AG09309 (cell line): ENCODE measurements at places on chromosomes 16 and 17.

GRCh38 chr16:85914423-85914794, 15.4 kb downstream of the IRF8 start:
- DNase-seq, result no peak

DNA sequence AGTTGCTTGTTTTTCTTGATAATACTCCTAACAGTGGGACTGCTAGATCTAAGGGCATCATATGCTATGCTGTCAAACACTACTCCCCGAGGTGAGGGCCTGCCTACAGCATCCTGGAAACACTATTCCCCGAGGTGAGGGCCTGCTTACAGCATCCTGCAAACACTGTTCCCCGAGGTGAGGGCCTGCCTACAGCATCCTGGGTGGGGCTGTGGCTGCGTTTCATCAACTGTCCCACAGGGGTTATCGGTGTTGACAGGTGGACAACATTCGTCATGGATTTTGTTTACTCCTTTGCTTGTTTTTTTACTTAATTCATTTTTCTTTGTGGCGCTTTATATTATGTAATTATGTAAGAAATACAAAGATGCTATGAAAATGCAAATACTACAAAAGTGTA, 22.5 kb downstream of the NPRL3 start:
- DNase-seq, result no peak

GRCh38 chr16:69113216-69113615, 7.8 kb downstream of the HAS3 start:
- no peak for DNase-seq

DNA sequence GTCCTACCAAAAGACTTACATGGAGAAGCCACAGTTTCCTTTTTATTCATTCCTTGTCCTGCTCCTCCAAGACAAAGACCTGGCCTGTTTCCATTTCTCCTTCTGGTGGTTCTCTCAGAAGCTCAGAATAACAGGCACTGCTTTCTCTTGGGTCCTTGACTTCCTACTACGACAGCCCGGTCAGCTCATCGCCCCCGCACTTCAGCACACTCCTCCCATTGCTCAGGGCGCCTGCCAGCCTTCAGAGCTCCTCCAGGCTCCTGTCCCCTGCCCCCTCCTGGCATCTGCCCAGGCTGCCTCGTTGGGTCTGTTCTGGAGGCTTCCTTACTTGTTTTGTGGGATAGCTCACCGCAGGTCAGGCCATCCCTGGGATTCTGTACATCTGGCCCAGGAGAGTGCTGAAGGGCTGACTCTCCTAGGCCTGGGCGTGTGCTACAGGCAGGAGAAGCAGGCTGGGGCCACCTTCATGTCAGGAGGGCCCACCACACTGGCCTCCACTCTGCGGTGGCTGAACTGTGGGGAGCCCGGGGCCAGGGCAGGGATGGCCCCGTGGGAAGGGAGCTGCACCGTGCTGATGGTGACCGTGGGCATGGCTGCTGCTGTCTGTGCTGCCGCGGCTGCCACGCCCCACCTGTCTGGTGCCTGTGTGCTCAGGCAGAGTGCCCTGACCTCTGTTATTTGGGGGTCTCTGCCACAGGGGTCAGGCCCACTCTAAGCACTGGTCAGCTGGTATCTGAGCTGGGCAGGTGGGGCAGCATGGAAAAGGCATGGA, 17.7 kb downstream of the TCF25 start:
- DNase-seq, result no peak

DNA sequence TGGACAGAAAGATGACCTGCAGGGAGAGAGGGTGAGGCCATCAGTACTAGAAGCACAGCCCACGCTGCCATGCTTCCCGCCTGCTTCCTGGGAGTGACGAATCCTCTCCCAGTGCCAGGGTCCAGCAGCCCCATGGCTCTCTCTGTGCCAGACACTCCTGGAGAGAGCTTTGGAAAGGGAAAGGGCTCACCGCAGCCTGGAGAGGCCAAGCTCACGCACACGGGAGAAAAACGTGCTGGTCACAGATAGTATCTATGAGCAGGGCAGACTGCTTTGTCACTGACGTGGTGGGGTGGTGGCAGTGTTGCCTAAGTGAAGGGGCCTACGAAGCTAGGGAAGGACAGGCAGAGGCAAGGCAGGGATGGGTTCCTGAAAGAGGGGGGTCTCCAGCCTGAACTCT, 5.4 kb downstream of the WBP2 start:
- DNase-seq, result no peak

DNA sequence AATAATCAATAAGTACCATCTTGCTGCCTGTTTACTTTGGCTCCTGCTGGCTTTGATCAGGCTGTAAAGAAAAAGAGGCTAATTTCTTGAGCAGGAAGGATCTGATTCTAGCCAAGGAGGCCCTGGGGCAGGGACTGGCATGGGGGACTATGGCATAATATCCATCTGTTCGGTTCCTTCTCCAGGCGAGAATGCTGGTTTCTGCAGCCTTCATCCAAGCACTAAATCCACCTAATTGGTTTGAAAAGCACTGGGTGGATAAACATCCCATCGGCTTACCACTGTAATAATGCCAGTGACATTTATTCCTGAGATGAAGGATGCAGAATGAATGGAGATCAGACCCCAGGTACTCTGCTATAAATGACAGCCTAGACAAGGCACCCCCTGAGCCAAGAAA, 180.0 kb upstream of the ASIC2 start:
- DNase-seq, result no peak

- DNase-seq, result no peak
These were observed 338.7 kb downstream of the GRIN2A start for GRCh38 chr16:9843424-9844018.

DNA sequence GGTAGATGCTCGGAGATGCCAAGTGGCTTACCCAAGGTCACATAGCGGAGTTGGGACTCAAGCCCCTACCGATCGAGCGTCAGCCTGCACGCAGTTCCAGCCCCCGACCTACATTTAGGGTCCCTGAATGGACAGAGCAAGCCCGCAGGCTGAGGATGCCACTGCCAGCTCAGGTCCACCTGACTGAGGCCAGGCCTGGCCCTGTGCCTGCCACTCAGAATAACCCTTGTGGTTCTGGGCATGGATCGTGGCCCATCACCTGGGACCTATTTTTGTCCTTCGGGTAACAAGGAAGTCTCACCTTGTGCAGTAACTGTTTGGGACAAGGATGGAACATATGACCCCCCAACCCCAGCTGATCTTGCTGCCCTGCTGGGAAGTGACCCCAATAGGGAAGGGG, 17.1 kb downstream of the CDH16 start:
- no peak for DNase-seq

DNA sequence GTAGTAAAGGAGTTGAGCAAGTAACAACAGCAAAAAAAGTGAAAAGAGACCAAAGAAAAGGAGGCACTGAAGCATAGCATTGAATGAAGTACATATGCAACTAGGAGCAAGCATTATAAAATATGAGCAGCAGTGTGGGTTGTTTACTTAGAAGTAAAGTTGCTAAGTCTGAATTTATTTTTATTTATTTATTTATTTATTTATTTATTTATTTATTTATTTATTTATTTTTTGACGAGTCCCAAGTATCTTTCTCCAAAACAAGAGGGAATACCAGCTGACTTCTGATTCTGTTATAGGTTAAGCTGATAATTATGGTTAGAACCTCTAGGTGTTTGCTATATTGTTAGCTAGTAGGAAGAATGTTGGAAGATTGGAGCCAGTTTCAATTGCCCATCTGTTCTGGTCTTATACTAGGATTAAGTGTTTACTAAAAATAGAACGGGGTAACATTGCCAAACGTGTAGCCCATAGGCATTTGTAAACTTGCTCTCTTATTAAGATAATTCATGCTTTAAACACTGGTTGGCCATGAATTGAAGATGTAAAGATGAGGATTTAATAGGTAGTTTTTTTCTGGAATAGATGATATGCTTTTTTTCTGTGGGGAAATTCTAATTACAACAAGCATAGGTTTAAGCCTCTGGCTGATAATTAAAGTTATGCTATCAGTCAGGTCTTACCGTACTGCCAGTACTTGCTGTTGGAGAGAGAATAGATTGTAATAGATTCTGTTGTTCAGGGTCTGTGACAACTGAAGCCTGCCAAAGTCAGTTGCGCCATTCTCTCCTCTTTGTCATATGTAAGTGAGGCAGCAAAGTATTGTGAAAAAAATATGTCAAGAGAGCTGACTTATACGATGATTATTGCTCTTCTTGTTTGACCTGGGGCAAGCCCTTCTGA, 66.7 kb downstream of the PPM1E start:
- DNase-seq, result no peak

DNA sequence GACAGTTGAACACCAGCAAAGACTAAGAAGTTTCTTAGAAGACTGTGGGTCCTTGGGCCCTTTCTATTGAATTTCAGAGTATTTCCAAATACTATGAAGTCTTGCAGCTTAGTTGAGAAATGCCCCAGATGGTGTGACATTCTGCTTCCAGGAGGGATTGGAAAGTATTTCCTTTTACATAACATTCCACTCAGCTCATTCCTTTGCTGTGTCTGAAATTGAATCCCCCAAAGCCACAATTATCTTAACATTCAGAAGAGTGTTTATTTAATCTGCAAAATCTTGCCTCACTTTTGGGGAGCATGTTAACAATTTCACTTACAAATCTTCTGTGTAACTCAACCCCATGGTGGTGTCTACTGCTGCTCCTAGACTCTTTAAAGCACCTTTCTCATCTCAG, 307.7 kb downstream of the WWOX start:
- DNase-seq, result no peak

DNA sequence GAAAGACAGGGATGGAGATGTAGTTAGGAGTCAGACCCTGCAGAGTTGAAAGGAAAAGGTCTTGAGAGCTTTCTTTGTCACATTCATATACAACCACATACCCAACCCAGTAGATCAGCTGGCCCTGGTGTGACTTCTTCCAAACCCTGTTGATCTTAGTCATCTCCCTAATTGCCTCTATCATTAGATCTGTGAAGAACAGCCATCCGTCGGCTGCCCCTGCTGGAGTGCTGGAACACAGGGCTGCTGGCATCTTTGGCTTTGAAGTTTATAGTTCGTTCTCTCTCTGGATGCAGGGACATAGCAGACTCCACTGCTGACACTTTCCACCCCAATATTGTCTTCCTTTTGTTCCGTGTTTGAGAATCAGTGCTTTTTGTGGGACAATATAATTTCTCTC, 10.4 kb upstream of the SMG8 start:
- no peak for DNase-seq

DNA sequence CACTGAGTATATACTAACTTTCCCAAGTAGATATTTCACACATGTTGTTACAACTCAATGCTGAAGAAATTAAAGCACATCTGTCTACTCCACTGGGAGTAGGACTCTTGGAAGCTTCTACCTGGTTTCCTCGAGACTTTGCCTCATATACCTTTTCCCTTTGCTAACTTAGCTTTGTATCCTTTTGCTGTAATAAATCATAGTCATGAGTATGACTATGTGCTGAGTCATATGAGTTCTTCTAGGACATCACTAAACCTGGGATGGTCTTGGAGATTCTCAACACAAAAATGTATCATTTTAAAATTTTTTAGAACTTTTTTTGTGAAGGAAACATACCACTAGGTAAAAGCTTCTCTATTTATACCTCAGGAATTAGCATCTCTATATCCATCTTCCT, 39.8 kb downstream of the ABCA5 start:
- DNase-seq, result no peak

- DNase-seq, result no peak
These were observed 2.9 kb downstream of the SMPD3 start for GRCh38 chr16:68445458-68445857.

GRCh38 chr16:69831212-69832123, 69.3 kb downstream of the WWP2 start:
- peak; percentile 25 for DNase-seq

DNA sequence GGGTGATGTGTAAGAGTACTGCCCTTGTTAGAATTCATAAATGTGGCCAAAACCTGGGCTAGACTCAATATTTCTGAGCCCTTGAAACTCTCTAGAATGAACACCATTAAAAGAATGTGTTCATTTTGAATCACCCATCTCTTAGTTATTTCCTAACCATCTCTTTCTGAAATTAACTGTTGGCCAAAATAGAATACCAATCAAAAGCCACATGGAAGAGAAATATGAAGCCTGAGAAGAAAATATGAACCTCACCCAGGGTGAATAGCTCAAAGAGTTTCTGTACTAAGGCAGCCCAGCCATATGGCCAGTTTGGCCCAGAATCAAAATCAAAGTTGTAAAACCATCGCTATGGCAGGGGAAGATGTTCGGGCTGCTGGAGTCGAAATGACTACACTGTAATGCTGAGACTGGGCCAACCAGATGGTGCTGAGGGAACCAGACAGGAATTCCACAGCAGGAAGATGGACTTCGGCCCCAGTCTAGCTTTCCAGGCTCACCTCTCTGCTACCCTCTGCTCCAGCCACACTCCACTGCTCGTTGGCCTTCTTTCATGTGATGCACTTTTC, 154.3 kb upstream of the ZFHX3 start:
- DNase-seq, result peak; percentile 98

DNA sequence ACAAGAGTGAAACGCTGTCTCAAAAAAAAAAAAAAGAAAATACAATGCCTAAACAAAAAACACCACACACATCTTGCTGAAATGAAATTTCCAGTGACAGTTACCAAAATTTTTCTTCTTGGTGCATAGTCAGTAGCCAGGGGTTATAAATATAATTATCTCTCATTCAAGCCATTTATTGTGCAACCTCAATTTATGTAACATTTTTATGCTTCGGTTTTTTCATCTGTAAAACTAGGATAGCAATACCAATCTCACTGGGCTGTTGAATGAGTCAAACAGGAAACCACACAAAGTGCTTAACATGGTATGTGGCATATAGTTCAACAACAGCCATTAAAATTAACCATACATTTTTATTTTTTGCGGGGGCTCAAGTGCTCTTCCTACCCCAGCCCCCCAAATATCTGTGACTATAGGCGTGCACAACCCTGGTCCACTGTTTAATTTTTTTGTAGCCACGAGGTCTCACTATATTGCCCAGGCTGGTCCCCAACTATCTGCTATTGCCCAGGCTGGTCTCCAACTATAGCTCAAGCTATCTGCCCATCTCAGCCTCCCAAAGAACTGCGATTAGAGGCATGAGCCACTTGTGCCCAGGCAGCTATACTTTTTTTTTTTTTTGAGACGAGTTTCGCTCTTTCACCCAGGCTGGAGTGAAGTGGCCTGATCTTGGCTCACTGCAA, 2.6 kb downstream of the COG4 start:
- DNase-seq, result peak; percentile 60

DNA sequence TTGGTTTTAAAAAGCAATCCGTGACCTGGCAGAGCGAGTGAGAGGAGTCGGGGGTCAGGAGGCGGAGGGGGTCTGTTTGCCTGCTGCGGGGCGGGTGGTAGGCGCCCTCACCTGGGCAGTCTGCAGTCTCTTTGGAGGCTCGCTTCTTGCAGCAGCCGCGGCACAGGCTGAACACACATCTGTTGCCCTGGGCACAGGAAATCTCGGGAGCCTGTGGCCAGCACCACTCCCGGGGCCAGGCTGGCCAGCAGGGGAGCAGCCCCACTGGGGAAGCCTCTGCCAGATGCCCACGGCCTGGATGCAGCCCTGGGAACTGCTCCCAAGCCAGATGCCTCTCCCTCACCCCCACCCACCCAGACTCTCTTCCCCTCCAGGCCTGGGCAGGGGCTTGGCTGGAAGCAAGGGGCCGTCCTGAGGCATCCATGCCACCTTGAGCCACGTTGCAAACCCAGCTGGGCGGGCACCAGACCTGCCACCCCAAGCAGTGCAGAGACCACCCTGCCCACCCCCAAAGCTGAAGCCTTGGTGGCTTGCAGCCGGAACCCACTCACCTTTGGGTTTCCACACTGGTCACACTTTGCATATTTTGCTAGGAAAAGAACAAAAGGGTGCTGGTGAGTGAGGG, 6.6 kb downstream of the GPS1 start:
- DNase-seq, result no peak

- DNase-seq, result no peak
These were observed 466 bp downstream of the NEUROD2 start for GRCh38 chr17:39607057-39607850.
